A549 treated with dexamethasone at 1 μM for 4 hours (cell line): ENCODE measurements at places on chromosomes 1 and 21. TPM values are rescaled to one million over a fixed set of nuclear protein-coding genes. Genes with fewer than 3 reads are reported as not detected.

Gene AKNAD1
- total RNA-seq, result 1.3 to 1.8 TPM (median 1.7 TPM) in 5 replicates

Gene ARTN
- 0.10 to 0.48 TPM (median 0.17 TPM) in 4 of 5 replicates, not detected in the other for total RNA-seq

Gene EGLN1
- total RNA-seq, result 65.4 to 81.6 TPM (median 68.9 TPM) in 5 replicates

Gene TENT5C
- total RNA-seq, result 0.08 to 0.14 TPM (median 0.11 TPM) in 5 replicates

Gene MYOG
- not detected in 5 replicates for total RNA-seq

Gene MUL1
- total RNA-seq, result 39.8 to 44.8 TPM (median 44.0 TPM) in 5 replicates

Gene ASTN1
- 0.01 to 0.02 TPM in 2 of 5 replicates, not detected in the others for total RNA-seq

Gene BARHL2
- total RNA-seq, result not detected in 5 replicates

Gene CFAP126
- total RNA-seq, result 0.16 to 0.29 TPM (median 0.24 TPM) in 4 of 5 replicates, not detected in the other

Gene SHE
- total RNA-seq, result 0.10 to 0.19 TPM (median 0.17 TPM) in 5 replicates

Gene PRR9
- total RNA-seq, result 0.10 TPM in 1 of 5 replicates, not detected in the others

Gene OR14I1
- not detected in 5 replicates for total RNA-seq

Gene MFSD2A
- 8.4 to 11.4 TPM (median 10.4 TPM) in 5 replicates for total RNA-seq

Gene PEF1
- 39.5 to 46.5 TPM (median 43.7 TPM) in 5 replicates for total RNA-seq

Gene AVPR1B
- total RNA-seq, result not detected in 5 replicates

Gene LYPD8
- total RNA-seq, result 0.08 to 0.12 TPM (median 0.11 TPM) in 4 of 5 replicates, not detected in the other

Gene CD48
- total RNA-seq, result not detected in 5 replicates

Gene MTHFR
- 3.9 to 5.6 TPM (median 4.6 TPM) in 5 replicates for total RNA-seq

Gene PIGP
- 12.9 to 17.9 TPM (median 15.7 TPM) in 5 replicates for total RNA-seq

Gene KMO
- total RNA-seq, result 0.55 to 1.2 TPM (median 1.1 TPM) in 5 replicates

Gene RSRP1
- total RNA-seq, result 14.0 to 24.3 TPM (median 21.1 TPM) in 5 replicates

Gene GJA5
- total RNA-seq, result 0.06 to 0.12 TPM in 2 of 5 replicates, not detected in the others

Gene SCNM1
- total RNA-seq, result 45.2 to 49.4 TPM (median 47.4 TPM) in 5 replicates

Gene ADGRL4
- total RNA-seq, result not detected in 5 replicates

Gene ZNF648
- not detected in 5 replicates for total RNA-seq

Gene FNDC5
- 0.13 to 0.66 TPM (median 0.35 TPM) in 5 replicates for total RNA-seq

Gene RNASEL
- total RNA-seq, result 1.5 to 2.2 TPM (median 2.1 TPM) in 5 replicates

Gene RHD
- not detected in 5 replicates for total RNA-seq

Gene COL9A2
- total RNA-seq, result 0.17 to 0.25 TPM (median 0.19 TPM) in 5 replicates

Gene PNRC2
- 29.7 to 39.8 TPM (median 36.7 TPM) in 5 replicates for total RNA-seq

Gene FCRL1
- total RNA-seq, result not detected in 5 replicates

Gene GLUL
- total RNA-seq, result 20.5 to 30.3 TPM (median 25.6 TPM) in 5 replicates

Gene TNFAIP8L2
- total RNA-seq, result not detected in 5 replicates

Gene GPR25
- not detected in 5 replicates for total RNA-seq

Gene S100B
- total RNA-seq, result not detected in 5 replicates

Gene KDF1
- 0.15 to 0.31 TPM (median 0.26 TPM) in 5 replicates for total RNA-seq

Gene UBL4B
- not detected in 5 replicates for total RNA-seq

Gene OVAAL
- total RNA-seq, result 0.09 to 0.46 TPM (median 0.18 TPM) in 5 replicates

Gene SGIP1
- total RNA-seq, result not detected in 5 replicates

Gene MAGI3
- total RNA-seq, result 3.4 to 4.9 TPM (median 4.1 TPM) in 5 replicates

Gene DNAJC6
- total RNA-seq, result 6.0 to 10.6 TPM (median 8.8 TPM) in 5 replicates

Gene SLC44A5
- 0.03 to 0.09 TPM (median 0.06 TPM) in 4 of 5 replicates, not detected in the other for total RNA-seq

Gene HMGB4
- total RNA-seq, result not detected in 5 replicates

Gene RFX5
- total RNA-seq, result 18.4 to 23.2 TPM (median 19.2 TPM) in 5 replicates

Gene BRDT
- not detected in 5 replicates for total RNA-seq

Gene ACOT11
- 1.8 to 3.1 TPM (median 2.6 TPM) in 5 replicates for total RNA-seq

Gene C1orf115
- total RNA-seq, result 4.5 to 6.2 TPM (median 5.4 TPM) in 5 replicates

Gene ADGRB2
- 3.9 to 5.6 TPM (median 4.9 TPM) in 5 replicates for total RNA-seq

Gene HTR1D
- total RNA-seq, result 10.0 to 16.7 TPM (median 15.0 TPM) in 5 replicates
